ENCODE measurements at places on chromosomes 16 and 17. TPM values are rescaled to one million over a fixed set of nuclear protein-coding genes. Genes with fewer than 3 reads are reported as not detected.
A peak's percentile ranks its signal among the peaks of the same experiment; 100 is the strongest.

The CLEC18B gene
- total RNA-seq = 18.7 TPM

DNA sequence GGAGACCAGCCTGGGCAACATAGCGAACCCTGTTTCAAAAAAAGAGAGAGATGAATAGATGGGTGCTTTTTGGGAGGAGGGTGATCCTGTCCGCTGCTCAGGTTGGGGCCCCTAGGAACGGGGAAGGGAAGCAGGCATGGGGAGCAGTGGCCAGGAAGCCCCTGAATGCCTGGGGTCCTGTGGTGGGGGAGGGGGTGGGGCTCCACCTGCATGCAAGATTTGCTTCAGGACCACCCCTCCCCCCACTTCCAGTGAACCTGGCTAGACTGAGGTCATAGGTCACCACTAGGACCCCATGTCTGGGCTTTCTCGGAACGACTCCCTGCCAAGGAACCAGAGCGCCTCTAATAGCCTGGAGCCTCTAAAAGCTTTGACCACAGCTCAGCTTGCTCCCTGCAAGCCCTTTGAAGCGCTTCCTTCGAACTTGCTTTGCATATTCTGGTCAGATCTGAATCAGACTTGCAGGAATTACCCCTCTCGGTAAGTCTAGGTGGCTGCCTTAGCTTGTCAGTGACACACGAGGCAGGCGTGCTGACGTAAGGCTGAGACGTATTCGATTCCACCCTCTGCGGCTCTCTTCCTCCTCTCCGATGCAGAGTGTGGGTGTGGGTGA lies 3.7 kb downstream of the SOCS3 start:
- no peak for DNase-seq

The GAST gene
- not detected for total RNA-seq

The FOXL1 gene
- 11.6 TPM for total RNA-seq

DNA sequence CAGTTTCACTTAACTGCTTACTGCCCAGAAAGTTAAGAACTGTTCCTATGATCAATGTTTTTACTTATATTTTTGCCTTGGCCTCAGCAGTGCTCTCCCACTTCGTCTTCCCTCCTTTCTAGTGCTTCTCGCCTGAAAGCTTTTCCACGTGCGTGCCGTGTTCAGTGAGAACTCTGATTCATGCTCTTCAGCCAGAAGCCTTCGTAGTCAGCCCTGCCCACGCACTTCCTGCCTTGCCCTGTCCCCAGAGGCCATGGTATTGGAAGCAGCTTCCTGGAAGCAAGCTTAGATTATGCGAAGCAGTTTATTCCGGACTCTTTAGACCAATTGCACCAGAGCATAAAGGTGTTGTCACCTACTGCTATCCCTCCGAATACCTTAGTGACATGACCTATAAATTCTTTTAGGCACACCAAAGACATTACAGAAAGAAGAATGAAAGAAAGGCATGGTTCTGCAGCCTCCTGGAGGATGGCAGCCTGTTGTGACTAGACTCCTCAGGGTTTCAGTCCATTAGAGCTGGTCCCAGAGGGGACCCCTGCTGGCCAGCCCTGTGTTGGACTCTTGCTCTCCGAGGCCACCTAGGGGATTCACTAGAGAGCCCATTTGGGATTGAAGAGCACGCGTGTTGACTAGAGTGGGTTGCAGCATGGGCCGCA lies 105.2 kb downstream of the RPTOR start:
- DNase-seq = peak; percentile 38

The NBR1 gene
- 33.6 TPM for total RNA-seq

The TRIM37 gene
- total RNA-seq = 22.9 TPM

- no peak for DNase-seq
Measured at GRCh38 chr17:5971969-5972368, 98.2 kb upstream of the WSCD1 start.

The DNAH2 gene
- total RNA-seq = not detected
